ENCODE measurements at places on chromosomes 11 and 22.

- no peak for DNase-seq
These were observed 3.8 kb downstream of the NCF4 start for GRCh38 chr22:36864454-36865215.

DNA sequence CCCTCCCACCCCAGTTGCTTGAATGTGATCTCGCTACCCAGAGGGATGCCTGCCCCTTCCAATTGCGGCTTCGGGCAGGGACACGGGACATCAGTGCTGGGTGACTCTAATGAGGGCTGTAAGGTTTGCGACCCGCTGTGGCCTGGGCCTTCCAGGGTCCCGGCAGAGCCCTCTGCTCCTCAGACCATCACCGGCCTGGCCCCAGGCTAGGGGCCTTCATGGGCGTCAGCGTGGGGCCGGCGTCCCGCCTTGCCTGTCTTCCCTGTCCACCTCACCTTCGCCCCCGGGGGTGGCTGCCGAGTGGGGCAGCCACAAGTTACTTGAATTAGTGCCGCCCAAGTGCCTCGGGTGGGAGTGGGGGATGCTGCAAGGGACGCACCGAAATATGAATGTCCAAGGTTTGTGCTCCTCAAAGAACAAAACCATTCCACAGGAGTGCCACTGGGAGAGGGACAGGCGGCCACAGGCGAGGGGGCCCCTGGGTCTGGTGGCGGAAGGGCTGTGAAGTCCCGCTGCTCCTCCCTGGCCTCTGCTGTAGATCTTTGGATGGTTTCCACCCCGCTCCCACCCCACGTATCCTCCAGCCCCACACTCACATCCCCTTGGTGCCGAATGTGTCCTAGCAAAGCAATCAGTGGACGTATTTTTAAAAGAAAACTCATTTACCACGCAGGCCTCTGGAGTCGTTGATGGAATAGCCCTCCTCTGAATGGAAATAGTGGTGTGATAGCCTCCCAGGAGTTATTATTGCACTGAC lies 317.1 kb downstream of the NTM start:
- no peak for DNase-seq

GRCh38 chr11:77726524-77726923 lies 88.9 kb upstream of the CLNS1A start:
- DNase-seq, result no peak

GRCh38 chr22:27556371-27556770 lies 245.2 kb downstream of the MN1 start:
- no peak for DNase-seq

- DNase-seq, result no peak
These were observed 1191.9 kb downstream of the BRD1 start for GRCh38 chr22:48635816-48636215.

- no peak for DNase-seq
These were observed 51.1 kb downstream of the TIMP3 start for GRCh38 chr22:32852395-32853251.

DNA sequence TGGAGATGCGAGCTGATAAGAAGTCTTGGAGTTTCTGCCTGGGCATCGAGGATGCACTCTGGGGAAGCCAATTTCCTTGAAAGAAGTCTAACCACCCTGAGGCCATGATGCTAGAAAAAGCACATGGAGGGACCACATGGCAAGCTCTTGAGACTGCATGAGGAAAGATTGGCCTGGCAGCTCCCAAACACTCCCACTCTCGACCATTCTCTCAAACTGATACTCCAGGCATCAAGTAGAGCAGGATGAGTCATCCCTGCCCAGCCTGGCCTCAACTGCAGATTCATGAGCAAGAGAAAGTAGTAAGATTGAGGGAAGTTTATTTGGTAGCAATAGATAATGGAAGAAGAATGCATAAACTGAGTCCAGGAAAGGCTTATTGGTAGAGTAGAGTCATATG lies 194.3 kb downstream of the KIF18A start:
- no peak for DNase-seq

- no peak for DNase-seq
These were observed 139.4 kb downstream of the PAX6 start for GRCh38 chr11:31671681-31672080.

- no peak for DNase-seq
These were observed 987 bp upstream of the GRIK4 start for GRCh38 chr11:120510406-120511115.

- peak; percentile 65 for DNase-seq
These were observed 77.4 kb upstream of the WNT7B start for GRCh38 chr22:46054091-46055073.

DNA sequence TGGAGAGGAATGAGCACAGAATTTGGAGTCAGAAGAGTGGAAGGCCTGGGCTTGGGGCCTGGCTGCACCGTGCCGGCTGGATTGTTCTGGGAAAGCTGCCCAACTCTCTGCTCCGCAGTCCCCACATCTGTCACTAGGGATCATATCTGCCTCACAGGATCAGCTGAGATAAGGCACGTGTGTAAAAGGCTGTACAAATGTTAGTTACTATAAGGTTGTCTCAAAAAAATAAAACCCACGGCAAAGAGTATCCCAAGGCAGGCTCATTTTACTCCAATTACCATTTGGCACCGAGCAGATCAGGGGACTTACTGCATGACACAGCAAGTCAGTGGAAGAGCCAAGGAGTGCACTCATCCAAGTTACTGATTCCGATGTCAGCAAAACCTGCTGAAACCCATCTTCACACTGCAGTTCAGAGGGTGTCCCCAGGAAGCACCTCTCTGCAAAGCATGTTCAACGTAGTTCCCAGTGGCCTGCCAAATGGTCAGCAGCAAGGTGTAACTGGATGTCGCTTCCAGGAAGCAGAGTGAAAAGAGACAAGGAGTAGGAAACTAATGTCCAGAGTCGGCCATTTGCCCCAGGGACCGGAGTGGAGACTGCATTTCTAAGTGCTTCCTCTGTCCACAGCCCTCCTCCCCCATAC lies 18.1 kb upstream of the MRTFA start:
- no peak for DNase-seq

- no peak for DNase-seq
These were observed 225.9 kb downstream of the BRD1 start for GRCh38 chr22:49601614-49602321.

DNA sequence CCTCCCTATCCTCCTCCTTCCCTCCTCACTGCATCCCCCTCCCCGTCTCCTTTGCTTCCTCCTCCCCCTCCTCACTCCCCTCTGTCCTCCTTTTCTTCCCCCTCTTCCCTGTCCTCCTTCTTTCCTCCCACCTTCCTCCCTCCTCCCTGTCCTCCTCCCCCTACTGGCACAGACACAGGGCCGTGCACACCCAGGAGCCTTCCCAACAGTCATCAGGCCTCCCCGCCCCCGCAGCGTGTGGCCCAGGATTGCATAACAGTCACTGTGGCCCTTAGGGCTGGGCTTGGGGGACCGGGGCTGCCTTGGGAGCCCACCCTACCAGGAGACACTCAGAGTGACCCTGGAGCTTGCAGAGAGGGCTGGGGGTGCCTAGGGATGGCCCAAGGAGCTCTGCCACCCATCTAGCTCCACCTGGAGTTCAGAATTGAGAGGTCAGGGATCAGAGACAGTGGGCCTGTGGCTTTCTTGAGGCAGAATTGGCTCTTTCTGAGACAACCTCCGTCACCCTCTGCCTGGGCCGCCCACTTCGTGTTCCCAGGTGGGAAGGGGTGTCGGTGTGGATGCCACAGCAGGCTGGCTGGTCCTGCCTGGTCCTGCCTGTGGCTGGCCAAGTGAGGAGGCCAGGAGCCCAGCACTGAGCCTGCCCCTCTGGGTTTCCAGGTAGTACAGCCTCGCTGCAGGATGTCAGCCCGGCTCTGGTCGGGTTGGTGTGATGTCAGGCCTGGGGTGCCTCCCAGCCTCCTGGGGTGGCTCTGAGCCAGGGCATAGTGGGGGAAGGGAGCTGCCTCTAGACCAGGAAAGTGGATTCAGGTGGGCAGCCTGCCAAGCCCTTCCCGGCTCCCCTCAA lies 1.6 kb downstream of the SPI1 start:
- no peak for DNase-seq

DNA sequence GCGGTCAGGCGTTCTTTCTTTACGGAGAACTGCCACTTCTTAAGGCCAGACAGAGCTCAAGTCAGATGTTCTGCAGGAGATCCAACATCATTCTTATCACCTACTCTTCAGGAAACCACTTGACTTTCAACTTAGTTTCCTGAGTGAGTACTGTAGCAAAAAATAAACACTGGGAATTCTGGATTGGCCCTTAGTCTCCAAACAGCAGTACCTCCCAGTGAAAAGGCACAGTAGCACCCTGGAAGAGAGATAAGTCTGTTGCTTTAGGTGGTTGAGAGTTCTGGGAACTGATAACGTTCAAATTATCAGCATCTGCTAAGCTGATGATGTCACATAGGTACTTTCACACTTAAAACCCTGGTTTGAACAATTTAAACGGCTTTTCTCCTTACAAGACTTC lies 971.8 kb upstream of the TENM4 start:
- DNase-seq, result no peak

GRCh38 chr22:27726686-27727449 lies 74.7 kb downstream of the MN1 start:
- no peak for DNase-seq

DNA sequence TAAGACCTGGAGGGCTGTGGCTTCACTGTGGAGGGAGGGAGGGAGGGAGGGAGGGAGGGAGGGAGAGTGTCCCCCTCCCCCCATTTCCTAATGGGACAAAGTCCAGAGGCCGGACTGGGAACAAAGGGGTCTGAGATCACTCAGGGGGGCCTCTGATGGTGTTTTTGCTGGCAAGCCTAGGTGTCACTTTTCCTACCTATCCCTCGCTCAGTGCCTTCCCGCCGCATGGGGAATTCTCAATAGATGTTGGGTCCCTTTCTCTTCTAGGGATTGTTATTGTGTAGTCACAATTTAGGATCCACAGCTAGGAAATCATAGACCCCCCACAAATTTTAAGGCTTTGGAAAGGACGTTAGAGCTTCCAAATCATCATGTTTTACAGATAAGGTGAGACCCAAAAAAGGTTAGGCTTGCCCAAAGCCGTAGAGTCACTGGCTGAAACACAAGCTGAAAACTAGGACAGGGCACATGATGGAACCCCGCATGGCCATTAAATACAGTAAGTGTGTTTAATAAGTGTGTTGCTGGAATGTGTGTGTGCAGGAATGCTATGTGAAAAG lies 4.8 kb upstream of the FTH1 start:
- DNase-seq, result no peak

DNA sequence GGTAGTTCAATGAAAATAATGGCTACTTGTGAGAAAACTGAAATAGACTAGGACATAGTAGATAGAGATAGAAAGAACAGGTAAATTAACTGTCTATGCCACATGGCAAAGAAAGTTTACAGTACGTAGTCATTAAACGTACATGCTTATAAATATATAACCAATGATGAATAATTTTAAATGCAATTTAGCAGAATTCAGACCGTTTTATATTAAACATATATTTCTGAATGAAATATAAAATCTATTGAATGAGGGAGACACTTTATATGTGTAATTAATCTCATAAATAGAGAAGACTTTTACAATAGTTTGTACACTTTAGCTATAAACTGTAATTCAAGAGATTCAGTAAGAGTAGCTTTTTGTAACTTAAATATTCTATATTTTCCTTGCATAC lies 124.4 kb upstream of the VPREB1 start:
- DNase-seq, result no peak

DNA sequence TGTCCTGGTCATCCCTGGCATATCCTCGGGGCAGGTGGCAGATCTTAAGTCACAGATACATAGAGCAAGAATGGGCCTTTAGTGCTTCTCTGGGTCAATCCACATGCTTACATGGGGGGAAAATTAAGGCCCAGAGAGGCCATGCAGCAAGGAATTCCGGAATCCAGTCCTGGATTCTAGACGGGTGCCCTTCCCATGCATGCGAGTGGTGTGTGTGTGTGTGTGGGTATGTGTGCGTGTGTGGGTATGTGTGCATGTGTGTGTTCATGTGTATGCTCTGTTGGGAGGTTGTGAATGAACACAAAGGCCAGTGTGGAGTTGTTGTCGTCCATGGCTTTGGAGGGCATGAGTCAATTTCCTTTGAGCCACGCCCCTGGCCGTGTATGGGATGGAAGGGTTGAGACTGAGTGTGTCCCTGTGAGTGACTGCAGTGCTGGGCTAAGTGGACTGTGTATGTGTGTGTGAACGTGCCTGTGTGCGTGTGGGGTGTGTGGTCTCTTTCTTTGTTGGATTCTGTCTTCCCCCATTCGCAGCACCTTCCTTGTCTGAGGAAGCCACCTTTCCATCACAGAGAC lies 33.4 kb upstream of the EIF3D start:
- no peak for DNase-seq

DNA sequence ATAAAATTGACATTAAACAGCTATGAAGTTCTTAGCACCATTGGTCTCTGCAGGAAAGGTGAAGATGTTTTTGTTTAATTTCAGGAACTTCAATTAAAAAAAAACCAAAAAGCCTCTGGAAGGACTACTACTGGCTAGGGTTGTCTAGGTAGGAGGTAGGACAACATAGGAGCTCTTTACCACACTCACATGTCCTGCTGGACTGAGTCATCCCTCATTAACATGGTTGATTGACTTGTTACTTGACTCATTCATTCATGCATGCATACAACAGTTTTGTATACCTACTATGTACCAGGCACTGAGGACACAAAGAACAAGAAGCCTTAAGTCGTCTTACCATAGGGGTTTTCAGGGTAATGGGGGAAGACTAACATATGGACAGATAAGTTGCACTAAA lies 216.9 kb upstream of the ARHGAP20 start:
- no peak for DNase-seq

DNA sequence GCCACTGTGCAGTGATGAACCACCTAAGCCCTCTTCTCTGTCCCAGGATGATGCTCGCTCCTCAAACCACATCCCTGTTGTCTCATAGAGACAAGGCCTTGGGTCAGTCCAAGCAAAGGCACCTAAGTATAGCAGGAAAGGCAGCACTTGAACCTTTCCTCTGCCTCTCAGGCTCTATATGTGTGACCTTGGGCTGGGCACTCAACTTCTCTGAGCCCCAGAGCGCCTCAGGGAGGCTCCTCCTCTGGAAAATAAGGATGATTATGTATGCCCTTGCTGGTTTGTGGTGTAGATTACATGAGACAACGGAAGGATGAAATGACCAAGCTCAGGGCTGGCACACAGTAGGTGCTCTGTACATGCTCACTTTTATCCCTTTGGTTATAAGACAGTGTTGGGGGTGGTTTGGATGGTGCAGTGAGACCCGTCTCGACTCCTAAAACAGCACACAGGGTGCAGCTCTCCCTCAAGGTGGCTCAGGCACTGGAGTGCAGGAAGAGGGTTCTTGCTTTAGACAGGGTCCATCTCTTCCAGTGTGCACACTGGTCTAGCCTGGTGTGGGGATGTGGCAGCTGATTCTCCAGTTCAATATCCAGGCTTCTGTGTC lies 40.2 kb upstream of the ACCSL start:
- no peak for DNase-seq

GRCh38 chr22:29727131-29727523 lies 7.3 kb downstream of the CABP7 start:
- no peak for DNase-seq

GRCh38 chr22:32469799-32470212 lies 4.8 kb upstream of the FBXO7 start:
- DNase-seq, result no peak

DNA sequence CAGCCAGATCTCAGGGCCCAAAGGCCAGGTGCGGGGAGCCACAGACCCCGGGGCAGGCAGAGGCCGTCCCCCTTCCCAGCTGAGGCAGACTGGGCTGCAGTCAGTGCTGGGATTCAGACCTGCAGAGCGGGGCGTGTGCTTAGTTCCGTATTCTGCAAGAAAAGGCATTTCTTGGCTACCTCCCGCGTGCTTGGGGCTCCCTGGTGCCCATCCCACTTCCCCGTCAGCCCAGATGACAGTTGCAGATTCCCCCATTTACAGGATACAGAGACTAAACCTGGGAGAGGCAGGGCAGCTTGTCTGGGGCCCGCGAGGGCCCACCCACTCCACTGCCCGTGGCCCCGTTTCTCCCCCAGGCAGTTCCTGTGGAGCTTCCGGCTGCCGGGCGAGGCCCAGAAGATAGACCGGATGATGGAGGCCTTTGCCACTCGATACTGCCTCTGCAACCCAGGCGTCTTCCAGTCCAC lies 18.3 kb downstream of the CYTH4 start:
- DNase-seq, result peak; percentile 37
